ENCODE measurements at places on chromosomes 2 and 18.

DNA sequence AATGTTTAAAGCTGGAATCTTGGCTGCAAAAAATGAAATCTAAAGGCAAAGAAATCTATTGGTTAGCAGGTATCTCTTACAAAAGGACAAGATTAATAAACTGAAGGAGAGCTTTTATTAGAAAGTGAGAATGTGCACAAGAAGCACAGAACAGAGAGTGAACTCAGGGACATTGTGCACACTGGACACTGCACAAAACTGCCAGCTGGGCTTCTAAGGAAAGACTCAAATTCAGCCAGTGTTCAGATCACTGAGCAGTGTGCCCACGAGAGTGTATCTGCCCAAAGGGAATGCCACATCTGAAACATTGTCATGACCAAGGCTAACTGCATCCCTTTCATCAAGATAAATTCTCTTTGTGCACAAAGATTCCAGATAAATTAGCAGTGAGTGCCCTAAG lies 129.7 kb upstream of the KCNH7 start:
- no peak for DNase-seq

GRCh38 chr2:218001629-218002028 lies 1.2 kb downstream of the TNS1 start:
- no peak for DNase-seq

DNA sequence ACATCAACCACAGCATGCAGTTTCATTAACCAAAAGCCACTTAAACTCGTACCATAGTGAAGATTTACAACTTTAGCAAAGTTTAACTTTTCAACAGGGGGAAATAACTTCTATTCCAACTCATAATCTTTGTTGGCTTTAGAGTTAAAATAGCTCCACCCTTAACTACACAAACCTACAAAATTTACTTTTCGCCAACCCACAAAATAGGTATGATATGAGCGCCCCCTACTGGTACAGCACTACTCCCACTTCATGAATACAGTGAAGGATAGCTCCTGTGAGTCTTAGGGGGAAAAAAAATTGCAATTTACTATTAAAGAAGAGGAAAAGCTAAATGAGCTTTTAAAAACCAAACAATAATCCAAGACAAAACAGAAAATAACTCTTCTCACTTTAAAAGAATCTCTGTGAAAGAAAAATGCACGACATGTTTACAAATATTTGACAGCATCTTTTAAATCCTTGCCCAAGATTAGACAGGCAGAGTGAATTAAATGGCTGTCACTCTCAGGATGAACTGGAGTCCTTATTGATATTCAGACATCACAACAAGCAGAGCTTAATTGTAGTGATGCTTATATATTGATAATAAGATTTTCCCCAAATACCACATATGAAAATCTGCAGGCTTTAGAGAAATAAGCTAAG lies 32.2 kb downstream of the TMEFF2 start:
- no peak for DNase-seq

- no peak for DNase-seq
Observed at GRCh38 chr2:238060096-238060541, 682 bp upstream of the SCLY start.

DNA sequence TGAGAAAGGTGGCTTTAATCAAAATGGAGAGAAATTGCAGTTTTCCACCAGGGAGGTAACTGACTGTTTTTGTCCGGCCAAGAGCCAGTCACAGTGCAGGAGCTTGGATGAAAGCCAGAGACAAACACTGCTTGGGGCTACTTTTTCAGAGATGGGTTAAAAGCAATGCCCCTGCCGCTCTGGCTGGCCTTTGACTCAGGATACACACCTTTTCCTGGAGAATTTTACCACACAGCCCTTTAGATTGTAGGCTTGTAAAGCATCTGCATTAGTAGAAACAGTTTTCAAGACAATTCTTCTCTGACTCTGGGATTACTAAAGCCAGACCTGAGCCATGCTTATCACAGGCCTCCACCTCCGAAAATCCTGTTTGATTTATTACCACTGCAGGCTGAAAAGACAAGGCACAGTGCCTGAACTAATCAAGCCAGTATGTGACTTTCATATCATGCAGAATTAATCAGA lies 79.7 kb downstream of the CCBE1 start:
- DNase-seq = no peak

DNA sequence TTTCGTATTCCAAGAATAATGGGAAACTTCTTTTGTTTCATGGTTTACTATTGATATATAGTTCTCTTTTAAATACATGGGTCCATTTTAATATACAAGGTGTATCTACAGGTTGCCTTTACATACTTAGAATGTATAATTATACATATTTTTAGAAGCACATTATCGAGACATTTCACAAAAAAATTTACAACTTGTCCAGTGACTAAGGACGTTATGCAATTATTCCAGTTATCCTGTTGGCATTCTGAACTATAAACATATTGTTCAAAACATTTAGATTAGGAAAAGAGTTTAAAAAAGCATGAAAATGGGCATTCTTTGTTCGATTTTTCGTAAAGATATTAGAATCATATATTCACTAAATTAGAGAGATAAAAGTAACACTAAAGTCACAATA lies 344.6 kb upstream of the TMEFF2 start:
- DNase-seq = no peak

DNA sequence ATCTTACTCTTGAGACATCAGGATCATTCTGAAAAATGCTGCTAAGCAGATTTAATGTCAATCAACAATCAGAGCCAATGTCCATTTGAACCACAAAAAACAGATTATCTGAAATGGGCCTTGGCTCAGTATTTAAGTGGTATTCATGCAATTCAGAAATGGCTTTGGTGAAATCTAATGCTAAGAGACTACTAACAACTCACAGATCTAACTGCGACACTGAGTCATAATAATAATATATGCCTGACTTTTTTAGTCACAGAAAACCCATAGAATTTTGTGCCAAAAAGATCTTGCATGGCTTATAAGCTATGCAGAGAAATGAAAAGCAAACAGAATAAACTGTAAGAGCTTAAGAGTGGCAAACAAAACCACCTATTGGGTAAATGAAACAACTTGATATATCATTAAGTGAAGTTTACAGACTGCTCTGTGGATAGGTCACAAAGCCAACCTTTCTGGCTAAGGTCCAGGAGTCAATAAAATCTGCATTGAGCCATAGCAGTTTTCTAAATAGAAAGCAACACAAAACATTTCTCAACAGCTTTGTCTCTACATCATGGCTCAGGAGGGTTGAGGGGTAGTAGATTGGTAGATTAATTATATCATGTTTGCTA lies 234.3 kb downstream of the LRATD1 start:
- DNase-seq = no peak

GRCh38 chr18:48949050-48949605 lies 1.6 kb downstream of the SMAD7 start:
- DNase-seq = no peak

DNA sequence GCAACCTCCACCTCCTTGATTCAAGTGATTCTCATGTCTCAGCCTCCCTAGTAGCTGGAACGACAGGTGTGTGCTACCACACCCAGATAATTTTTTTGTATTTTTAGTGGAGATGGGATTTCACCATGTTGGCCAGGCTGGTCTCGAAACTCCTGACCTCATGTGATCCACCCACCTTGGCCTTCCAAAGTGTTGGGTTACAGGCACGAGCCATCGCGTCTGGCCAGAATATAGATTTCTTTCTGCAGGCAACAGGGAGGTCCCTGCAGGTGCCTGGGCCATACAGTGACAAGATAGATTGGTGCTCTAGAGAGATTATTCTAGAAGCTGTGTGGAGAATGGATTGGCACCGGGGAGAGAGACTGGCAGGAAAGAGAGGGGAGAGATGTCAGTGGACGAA lies 13.3 kb downstream of the PLCD4 start:
- no peak for DNase-seq

GRCh38 chr2:60316381-60317033 lies 236.9 kb downstream of the BCL11A start:
- no peak for DNase-seq
